GM03348 (cell line): ENCODE measurements at places on chromosomes 11 and 22.

DNA sequence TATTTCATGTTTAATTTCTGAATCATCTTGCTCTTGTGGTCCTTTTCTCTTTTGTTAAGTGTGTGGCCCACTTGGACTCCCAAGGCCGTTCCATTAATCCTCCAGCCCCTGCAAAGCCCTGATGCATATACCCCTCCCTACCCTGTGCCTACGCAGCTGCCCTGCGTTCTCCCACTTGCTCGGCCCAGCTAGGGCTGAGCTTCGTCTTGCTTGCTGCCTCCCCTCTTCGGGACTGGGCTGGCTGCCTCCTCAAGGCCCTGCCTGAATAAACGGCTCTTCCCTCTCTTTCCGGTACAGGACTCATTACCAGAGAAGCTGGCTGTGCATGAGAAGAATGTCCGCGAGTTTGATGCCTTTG is 28.5 kb downstream of the ARHGAP1 start:
- DNase-seq = no peak

GRCh38 chr11:10072841-10073240 is 221.2 kb downstream of the SBF2 start:
- no peak for DNase-seq

GRCh38 chr11:91857179-91857578 is 367.4 kb upstream of the FAT3 start:
- peak; percentile 60 for DNase-seq

DNA sequence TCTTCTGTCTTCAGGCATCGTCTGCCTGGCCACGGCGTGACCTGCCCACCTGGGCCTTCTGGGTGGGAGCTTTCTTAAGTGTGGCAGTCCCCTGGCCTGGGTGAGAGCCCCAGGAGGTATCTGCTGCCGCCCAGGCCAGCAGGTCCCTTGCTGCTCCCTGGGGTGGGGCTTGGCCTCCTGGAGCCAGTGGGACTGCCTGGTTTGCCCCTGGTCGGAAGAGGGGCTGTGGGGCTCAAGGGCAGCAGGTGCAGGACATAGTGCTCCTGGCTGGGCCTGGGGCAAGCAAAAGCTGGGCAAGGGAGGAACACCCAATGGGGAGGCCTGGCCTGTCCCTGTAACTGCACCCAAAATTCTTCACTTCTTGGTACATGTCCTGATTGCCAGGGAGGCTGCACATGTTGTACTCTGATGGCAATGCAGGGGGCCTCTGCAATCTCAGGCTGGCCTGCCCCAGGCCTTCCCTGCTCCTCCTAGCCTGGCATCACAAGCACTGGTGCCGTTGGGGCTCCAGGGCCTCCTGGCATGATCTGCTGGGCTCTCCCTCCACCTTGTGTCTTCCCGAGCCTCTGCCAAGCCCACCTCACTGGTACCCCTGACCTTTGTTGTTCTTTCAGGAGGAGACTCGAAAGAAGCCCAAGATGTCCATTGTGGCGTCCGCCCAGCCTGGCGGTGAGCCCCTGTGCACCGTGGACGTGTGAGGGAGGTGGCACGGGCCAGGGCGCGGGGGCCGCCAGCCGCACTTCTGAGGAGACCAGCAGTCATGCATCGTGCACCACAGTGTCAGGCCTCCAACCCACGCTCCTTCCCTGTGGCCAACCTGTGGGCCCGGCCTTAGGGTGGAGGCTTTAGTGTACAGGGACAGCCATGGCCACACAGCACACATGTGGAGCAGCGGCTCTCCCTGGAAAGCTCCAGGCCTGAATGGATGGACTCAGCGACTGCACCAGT is 6.2 kb upstream of the RANBP1 start:
- no peak for DNase-seq

- DNase-seq = no peak
Observed at GRCh38 chr11:10438458-10438857, 16.6 kb upstream of the AMPD3 start.

DNA sequence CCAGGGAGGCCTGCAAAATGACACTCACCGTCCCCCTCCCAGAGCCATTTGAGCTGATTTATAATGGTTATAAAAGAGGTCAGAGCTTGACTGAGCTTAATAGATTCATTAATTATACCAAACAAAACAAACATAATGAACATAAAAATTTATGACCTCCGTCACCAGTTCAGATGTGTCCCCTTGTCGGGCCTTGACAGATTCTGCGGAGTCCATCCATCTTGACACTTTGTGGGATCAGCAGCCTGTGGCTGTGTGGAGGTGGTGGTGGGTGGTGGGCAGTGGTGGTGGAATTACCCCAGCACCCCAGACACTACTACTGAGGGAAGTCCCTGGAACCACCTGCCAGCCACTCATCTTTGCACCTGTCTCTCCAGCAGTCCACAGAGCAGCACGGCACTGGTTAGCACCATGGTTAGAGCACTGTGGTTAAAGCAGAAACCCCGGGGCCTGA is 83.5 kb downstream of the DSCAML1 start:
- DNase-seq = no peak

DNA sequence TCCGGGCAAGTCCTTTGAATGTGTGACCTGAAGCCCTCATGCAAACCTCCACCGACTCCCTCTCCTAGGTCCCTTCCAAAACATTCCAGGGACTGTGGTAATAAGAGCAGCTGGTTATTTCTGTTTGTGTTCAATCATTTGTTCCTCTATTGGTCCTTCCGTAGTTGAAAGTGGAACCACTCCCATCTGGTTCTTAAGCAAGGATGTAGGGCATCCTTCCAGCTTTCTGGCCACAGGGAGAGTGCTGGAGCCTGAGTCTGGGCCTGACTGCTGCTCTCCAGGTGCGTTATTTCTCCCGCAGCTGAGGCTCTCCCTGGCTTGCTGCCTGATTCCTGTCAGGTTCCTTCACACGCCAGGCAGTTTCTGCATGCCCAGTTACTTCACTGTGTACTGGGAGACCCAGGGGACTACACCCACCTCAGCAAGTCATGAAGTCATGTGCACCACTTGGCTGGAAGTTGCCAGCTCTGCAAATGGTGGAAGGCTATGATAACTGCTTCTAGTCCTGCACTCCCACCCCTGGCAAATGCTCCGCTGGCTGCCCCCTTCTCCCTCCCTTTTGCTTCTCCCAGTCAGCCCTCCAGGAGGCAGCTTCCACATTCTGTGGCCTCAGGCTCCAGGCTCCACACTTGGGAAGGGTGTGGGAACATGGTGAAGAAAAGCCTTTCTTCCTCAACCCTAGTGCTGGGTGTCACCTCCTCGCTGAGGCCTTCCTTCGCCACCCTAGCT is 4.0 kb upstream of the ALX4 start:
- no peak for DNase-seq

GRCh38 chr11:131582021-131582525 is 211.7 kb downstream of the NTM start:
- DNase-seq = no peak

- peak; percentile 84 for DNase-seq
Observed at GRCh38 chr11:47004595-47005033, 68.1 kb downstream of the CSTPP1 start.

DNA sequence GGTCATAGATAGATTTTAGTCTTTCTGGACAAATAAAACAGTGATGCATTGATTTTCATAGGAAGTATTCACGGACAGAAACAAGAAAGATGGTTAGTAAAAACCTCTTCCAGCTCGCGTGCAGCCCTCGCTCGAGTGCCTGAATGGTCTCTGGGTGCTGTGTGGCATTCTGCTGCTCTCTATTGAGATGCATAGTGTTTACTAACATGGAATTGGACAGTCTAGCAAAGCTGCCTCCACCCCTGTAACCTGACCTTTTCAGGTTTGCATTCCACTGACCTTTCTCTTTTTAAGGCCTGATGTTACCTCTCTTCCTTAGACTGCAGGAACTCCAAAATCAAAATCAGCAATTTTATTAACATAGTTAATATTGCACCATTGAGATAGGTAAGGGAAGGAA is 643.4 kb downstream of the JRKL start:
- DNase-seq = no peak
